ENCODE measurements at places on chromosomes 4 and X.

DNA sequence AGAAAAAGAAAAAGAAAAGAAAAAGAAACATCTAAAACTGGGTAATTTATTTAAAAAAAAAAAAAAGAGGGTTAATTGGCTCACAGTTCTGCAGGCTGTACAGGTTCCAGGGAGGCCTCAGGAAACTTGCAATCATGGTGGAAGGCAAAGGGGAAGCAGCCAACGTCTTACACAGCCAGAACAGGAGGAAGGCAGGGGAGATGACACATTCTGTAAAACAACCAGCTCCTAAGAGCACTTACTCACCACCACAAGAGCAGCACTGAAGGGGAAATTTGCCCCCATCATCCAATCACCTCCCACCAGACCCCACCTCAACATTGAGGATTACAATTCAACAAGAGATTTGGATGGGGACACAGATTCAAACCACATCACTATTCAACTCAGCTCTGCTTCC, 36.8 kb upstream of the TMEM184C start:
- peak; percentile 26 for DNase-seq

GRCh38 chr4:162683659-162684370, 482.9 kb downstream of the NAF1 start:
- DNase-seq: no peak

DNA sequence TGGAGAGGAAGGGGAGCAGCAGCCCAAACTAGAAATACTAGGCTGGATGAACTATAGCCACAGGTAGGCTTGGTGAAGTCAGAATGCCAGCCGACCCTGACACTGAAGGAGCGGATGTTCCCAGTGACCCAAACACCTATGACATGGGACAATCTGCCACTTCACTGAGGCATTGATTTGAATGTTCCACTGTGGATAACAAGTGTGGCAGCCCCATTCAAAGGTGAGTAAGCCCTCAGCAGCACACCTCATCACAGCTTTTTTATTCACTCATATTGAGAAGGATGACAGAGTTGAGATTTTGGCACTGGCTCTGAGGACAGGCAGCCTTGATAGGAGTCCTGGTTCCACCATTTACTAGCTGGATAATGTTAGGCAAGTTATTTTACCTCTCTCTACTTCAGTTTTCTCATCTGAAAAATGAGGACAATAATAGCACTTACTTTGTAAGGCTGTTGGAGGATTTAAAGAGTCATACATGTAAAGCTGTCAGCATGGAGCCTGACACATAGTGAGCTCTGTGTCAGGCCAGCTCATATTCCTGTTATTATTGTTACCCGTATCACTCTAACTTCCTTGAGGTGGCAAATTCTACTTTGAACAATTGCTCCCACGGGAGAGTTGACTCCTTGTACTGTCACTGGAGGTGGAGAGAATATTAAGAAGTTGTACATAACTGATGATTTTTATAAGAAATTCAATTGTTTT, 114.6 kb downstream of the RASL11B start:
- no peak for DNase-seq

DNA sequence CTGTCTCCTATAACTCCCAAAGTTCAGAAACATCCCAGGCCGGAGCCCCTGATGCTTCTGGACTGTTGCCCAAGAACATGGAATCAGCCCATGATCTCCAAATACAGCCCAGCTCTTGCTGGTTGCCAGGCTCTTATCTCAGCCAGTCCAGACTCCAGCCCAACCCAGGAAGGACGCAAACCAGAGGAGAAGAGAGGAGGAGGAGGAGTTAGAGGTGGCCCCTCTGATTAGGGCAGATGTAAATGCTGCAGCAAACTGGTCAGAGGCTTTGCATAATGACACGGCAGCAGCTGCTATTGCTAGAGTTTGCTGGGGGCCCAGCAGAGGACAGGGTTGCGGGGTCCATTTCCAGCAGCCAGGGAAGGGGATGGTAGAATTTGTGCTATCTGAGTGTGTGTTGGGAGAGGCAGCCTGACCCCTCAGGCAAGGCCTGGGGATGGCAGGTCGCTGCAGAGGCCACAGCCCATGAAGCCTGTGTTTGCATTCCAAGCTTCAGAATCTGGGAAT, 4.2 kb upstream of the OTUD5 start:
- DNase-seq: no peak

DNA sequence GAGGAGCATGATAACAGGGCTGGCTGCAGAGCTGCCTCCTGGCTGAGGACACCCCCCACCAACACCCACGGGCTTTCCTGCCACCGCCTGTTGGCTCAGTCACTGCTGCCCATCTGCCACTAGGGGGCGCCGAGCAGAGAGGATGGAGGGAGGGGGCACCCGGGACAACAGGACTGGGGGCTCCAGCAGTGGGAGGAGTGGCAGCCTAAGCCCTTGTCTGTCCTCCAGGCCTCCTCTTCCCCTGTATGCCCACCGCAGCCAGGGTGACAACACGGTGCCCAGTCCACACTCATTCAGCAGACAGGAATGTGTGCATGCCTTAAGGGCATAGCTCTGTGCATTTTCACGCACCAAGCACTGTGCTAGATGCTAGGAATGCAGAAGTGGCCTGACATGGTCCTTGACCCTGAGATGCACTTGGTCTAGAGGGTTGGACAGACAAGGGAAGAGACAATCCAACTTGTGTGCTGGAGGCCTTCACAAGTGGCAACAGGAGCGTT, 149.9 kb downstream of the AMMECR1 start:
- no peak for DNase-seq

- DNase-seq: no peak
These were observed 40.7 kb downstream of the ANXA3 start for GRCh38 chr4:78592088-78592783.

- no peak for DNase-seq
These were observed 91.0 kb upstream of the SH3RF1 start for GRCh38 chr4:169361756-169362155.

- DNase-seq: no peak
These were observed 188.9 kb upstream of the BOD1L1 start for GRCh38 chr4:13816472-13816871.

DNA sequence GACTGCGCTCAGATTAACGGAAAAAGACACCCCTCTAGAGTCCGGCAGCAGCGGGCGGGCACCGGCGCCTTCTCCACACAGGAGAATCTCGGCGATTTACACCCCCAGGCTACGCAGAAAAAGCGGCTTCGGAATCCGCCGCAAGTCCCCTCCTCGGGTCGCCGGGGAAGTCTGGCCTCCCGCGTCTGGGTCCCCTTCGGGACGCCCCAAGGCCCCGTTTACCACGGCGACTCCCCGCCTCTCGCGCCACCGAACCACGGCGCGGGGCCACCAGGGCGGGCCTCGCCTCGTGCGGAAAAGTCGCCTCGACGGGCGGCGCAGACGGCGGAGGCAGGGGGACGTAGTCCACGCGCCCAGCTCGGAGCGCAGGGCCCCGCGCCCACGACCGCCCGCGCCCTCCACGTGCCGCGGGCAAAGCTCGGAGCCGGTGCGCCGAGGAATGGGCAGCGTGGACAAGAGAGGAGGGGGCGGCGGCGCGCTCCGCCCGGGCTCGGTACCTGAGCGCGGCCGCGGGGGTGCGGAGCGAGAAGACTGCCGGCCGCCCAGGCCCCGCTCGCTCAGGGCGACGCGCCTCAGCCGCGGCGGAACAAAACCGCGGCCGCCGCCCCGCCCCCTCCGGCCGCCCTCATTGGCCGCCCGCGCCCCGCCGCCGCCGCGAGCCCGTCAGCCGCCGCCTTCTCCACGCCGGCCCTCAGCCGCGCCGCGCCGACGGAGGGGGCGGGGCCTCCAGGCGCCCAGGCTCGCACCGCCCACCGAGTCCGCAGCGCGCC, at the start of gene FAM53A:
Gene FAM53A (minus strand): TSS at position 578 of the 770 bp plus-strand sequence. CDS start 15,572 bp downstream, outside the sequence.
- peak; percentile 94 for DNase-seq

- DNase-seq: no peak
These were observed 208.8 kb downstream of the COX18 start for GRCh38 chr4:72860766-72861165.

DNA sequence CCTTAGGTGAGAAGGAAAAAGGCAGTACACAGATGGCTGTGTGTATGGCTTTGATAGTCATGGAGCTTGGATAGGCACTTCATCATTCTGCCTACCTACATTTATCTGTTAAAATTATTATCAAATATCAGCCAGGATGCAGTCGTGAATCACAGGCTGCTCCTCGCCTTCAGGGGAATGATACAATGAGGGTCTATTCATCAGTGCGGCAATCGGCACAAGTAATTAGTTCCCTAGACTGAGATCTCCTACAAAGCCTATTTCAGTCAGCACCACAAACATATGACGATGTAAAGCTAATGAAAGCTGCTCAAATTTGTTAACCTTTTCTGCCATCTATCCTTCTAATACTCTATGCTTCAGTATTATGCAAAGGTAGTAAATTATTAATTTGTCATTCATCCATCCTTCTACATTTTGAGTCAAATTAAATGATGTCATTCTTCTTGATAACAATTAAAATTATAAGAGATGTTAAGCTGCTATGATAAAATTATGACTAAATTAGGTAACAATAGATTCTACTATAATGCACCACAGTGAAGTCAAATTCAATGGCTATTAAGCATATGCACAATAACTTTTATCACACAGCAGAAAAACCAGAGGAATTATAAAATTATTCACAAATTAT, 19.0 kb downstream of the MAB21L2 start:
- no peak for DNase-seq

DNA sequence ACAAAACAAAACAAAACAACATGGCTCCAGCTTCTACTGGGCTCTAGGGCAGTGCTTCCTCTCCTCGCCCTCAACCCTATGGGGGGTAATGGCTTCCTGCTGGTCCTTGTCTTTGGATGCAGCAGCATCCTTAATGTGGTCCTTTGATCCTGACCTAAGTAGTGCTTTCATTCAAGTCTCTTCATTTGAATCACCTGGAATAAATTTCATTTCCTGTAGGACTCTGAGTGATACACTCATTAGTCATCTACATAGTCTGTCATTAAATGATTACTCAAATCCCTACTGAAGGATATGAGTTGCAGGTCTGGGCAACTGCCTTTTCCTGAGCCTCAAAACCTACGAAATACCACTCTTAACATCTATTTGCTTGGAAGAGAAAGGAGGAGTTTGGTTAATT, 54.5 kb downstream of the RHOH start:
- DNase-seq: no peak

GRCh38 chr4:108636246-108636645, 14.2 kb upstream of the OSTC start:
- no peak for DNase-seq

GRCh38 chrX:8341814-8342590, 122.6 kb upstream of the VCX3B start:
- no peak for DNase-seq

GRCh38 chr4:169583563-169583962, 28.8 kb downstream of the NEK1 start:
- DNase-seq: no peak

- DNase-seq: no peak
These were observed 518.0 kb downstream of the TMA16 start for GRCh38 chr4:164012396-164013027.

GRCh38 chr4:2829933-2830451, 13.7 kb upstream of the ADD1 start:
- DNase-seq: no peak

Measured in esophagus muscularis mucosa (tissue), 4 donors.